ENCODE measurements at places on chromosomes 3 and 15.
A peak's percentile ranks its signal among the peaks of the same experiment; 100 is the strongest.

GRCh38 chr15:92571824-92572223 is 83.8 kb downstream of the FAM174B start:
- peak; percentile 21 for DNase-seq

- no peak for DNase-seq
Observed at GRCh38 chr3:168952551-168952950, 711.0 kb downstream of the MECOM start.

DNA sequence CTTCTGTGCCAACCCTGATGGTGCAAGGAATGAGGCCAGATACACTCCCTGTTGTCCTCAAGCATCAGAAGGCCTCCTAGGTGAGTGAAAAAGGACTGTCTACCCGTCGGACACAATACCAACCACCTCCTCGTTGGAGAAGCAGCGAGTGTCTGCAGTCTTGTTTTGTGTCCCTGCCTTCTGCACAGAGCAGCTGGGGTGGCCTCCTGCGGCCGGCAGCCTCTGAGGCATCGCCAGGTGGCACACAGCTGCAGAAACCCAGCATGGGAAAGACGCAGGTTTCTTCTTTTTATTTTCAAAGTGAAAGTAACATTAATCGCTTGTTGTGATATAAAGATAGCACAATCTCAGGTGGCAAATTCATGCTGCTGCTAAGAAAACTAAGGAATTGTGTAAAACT is 509.9 kb downstream of the OCA2 start:
- DNase-seq: no peak

GRCh38 chr3:13501958-13502790 is 22.1 kb downstream of the HDAC11 start:
- no peak for DNase-seq

GRCh38 chr3:74535281-74535680 is 79.2 kb downstream of the CNTN3 start:
- DNase-seq: no peak

DNA sequence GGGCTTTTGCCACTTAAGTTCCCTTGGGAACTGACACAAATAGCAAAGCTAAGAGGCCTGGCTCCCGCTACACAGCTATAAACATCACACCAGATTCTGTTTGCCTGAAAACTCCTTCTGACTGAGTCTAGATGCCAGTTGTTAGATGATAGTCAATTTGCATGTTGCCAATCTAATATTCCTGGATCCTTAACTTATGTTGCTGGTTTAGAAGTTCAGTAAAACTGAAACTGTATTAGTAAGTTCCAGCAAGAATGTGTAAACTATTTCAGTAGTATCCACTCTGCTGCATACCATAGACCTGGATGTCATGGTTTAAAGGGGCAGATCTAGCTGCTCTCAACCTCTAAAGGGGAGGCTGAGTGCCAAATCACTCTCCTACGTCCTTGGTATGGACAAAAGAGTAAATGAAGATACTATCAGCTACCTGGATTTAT is 27.1 kb upstream of the LACTB start:
- DNase-seq: no peak

DNA sequence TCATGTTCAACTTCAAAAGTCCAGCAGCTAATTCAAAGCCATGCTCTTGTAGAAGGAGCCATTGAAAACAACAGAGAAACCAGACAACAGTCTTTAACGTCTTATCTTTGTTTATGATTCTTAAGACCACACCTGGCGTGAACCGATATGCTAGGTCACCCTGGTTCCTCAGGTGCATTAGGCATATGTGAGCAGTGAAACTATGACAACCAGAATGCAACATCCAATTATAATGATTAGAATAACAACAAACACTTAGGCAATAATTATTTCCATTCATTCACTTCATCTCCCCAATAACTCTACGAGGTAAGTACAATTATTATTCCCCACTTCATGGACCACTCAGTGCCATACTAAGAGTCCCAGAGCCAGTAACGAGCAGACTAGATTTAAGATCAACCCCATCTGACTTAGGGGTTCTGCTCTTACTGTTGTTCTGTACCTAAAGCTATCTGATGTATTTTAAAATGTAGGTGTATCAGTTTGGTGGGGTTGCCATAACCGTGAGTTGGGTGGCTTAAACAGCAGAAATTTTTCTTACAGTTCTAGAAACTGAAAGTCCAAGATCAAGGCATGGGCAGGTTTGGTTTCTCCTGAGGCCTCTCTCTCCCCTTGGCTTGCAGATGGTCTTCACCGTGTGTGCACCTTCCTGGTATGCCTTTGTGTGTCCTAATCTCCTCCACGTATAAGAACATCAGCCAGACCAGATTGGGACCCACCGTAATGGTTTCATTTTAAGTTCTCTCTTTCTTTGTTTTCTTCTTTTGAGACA is 997.8 kb upstream of the CFAP20DC start:
- no peak for DNase-seq

DNA sequence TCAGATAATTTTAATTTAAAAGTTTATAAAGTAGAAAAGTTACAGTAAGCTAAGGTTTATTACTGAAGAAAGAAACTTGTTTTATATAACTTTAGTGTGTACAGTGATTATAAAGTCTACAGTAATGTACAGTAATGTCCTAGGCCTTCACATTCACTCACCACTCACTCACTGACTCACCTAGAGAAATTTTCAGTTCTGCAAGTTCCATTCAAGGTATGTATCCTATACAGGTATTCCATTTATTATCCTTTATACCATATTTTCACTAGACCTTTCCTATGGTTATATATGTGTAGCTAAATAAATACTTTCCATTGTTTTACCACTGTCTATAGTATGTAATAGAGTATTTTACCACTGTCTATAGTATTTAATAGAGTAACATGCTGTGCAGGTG is 33.2 kb upstream of the MME start:
- DNase-seq: no peak

DNA sequence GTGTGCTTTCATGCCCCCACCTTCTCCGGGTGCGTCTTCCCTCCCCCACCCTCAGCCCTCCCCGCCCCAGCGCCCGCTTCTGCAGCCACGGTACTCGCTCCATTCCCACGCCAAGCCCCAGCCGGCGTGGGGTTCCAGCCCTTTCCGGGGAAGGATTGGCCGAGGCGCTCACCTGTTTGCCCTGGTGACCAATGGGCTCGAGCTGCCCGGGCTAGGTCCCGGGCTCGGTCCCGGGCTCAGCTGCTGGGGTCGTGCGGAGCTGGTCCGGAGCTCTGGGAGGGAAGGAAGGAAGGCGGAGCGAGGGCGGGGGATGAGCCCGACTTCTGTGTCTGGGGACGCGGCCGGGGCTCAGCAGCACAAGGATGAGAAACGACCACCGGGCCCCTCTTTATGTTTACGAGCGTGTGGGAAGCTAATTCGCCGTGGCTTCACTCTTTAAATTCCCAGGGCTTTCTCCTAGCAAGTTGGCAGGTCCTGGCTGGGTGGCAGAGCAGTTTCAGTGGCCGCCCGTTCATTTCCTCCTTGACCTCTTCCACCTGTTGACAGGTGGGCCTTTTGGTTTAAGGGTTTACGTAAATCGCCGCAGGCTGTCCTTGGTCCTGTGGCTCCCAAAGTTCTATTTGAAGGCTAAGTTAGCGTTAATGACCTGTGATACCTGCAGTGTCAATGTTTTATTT is at the start of gene IGSF10:
IGSF10 (minus strand) TSS at position 288 of the 677 bp plus-strand sequence. CDS start 2,352 bp downstream, outside the sequence.
- no peak for DNase-seq

GRCh38 chr3:179452176-179452564 is 900 bp upstream of the GNB4 start:
- peak; percentile 25 for DNase-seq

DNA sequence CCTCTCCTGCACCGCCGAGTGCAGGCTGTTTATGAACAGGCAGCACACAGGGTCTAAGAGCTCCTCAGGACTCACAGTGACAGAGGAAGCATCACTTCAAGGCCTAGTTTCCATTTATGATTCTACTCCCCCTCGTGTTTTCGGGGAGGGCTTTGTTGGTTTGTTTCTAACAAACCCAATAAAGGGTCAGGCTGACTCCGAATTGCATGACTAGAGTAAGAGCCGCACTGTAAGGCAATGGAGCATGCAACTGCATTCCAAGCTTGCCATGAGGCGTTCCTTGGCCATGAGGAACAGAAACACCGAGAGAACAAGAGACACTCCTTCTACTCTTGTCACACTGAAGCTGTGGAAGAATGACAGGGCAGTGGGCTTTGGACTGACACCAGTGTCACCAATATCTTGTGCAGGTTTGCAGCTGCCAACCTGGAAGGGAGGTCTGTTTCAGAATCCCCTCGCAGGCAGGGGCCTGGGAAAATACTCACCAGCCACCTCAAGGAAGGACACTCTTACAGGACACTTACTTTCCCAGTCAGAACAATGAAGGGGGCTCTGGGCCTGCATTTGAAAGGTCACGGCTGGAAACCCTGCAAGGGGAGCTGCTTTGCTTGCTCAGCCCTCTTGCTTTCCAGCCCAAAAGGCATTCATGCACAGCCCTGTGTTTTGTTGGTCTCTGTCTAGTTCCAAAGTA is 96.8 kb downstream of the ADAMTS17 start:
- no peak for DNase-seq

DNA sequence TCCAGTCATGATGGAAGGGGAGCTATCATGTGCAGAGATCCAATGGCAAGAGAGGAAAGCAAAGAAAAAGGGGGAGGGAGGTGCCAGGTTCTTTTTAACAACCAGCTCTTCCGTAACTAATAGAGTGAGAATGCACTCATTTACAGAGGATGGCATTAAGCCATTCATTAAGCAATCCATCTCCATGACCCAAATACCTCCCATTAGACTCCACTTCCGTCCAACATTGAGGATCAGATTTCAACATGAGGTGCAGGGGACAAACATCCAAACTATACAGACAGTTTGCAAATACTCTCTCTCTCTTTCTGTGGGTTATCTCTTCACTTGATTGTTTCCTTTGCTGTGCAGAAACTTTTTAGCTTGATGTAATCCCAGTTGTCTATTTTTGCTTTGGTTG is 21.2 kb downstream of the ZDHHC23 start:
- DNase-seq: no peak

GRCh38 chr3:167502401-167502800 is 28.6 kb upstream of the SERPINI2 start:
- DNase-seq: no peak

DNA sequence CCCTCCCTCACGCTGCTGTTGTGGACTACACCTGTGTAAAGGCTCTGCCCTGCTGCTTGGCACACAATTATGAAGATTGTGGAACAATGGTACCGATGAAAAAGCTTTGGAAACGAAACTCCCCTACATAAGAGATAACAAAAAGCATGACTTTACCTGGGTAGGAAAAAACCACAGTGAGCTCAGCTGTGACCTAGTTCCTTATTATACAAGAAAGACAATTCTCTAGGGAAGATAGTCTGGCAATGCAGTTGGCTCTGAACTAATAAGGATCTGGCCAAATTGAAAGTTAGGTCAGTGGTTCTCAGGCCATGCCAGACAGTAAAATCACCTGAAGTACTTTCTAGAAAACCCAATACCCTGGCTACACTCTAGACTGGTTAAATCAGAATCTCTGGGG is 16.1 kb downstream of the CLEC3B start:
- DNase-seq: no peak

- DNase-seq: no peak
Observed at GRCh38 chr15:66620341-66620740, 54.5 kb upstream of the LCTL start.

DNA sequence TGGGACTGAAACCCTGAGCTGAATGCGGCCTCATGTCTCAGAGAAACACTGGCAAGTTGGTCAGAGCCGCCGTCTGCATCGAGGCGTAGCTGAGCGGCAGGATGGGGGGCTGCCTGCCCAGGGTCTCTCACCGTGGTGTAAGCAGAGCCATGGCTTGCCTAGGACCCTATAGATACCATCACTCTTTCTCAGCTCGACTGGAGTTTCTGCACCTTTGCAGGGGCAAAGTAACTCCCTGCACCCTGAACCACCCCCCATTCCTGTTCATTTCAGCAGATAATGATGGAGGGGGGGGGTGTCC is 28.4 kb upstream of the NR2E3 start:
- no peak for DNase-seq

- DNase-seq: no peak
Observed at GRCh38 chr3:170536712-170537111, 49.2 kb downstream of the SLC7A14 start.

GRCh38 chr3:61985020-61985419 is 388.3 kb downstream of the FEZF2 start:
- DNase-seq: no peak

DNA sequence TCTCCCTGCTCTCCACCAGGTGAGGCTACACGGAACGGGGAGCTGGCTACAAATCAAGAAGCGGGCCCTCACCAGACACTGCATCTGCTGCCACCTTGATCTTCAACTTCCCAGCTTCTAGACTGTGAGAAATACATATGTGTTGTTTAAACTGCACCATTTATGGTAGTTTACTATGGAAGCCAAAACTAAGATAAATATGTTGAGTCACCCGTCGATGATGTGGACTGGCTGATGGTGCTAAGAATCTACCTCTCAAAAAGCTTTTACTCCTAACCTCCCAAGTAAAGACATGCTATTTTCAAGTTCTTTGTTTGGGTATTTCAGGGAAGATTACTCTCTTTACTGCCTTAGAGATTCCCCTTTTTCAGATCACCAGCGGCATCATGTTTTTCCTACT is 110.9 kb downstream of the VGLL3 start:
- no peak for DNase-seq

DNA sequence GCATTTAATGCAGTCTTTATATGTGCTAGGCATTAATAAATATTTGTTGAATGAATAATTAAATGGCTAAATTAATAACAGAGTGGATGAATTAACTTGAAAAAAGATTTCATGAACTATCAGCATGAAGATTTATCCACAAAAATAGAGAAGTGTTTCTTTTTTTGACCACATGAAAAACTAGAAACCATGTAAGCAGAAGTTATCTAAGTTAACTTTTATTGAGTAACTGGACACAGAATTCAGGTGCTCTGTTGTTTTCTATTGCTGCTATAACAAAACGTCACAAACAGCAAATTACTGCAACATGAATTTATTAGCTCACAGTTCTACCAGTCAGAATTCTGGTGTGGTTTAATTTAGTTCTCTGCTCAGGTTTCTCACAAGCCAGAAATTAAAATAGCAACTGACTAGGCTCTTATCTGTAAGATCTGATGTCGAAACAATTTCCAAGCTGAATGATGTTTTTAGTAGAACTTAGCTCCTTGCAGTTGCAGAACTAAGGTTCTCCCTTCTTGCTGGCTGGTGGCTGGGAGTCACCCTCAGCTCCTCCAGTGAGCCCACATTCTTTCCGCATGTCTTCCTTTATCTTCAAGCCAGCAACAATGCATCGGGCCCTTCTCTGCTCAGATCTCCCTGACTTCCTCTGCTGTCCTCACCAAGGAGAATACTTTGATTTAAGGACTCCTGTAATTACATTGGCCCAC is 810.2 kb upstream of the ALCAM start:
- DNase-seq: no peak

- DNase-seq: no peak
Observed at GRCh38 chr3:29763115-29763514, 482.2 kb downstream of the RBMS3 start.

DNA sequence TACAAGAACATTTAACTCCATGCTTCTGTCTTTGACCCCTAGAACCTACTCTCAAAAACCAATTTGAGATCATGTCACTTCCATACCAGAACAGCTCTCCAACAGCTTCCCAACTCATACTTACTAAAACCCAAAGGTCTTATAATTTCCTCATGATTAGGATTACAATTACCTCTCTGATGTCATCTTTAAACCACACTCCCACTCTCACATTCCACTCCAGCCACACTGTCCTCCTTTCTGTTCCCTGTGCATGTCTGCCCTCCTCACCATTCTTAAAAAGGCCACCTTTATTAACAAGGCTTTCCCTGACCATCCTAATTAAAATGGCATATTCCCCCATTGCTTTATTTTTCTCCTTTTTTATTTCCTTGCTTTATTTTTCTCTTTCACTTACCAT is 18.9 kb downstream of the PHC3 start:
- no peak for DNase-seq

GRCh38 chr3:37816271-37816670 is 45.4 kb upstream of the CTDSPL start:
- no peak for DNase-seq

Data from head of caudate nucleus (tissue), 42 donors.